Smooth muscle cell of bladder (primary cell): ENCODE measurements at places on chromosomes 4 and X. TPM values are rescaled to one million over a fixed set of nuclear protein-coding genes. Genes with fewer than 3 reads are reported as not detected.

The CFP gene
- total RNA-seq: 0.14 and 0.46 TPM in 2 replicates

The IGSF1 gene
- not detected in 2 replicates for total RNA-seq

The BRS3 gene
- not detected in 2 replicates for total RNA-seq

The FAM9A gene
- total RNA-seq: not detected in 2 replicates

The VGLL1 gene
- total RNA-seq: not detected in 2 replicates

The PABPC1L2B gene
- total RNA-seq: not detected in 2 replicates

The SPARCL1 gene
- total RNA-seq: under 0.01 and 0.18 TPM in 2 replicates

The ETDA gene
- total RNA-seq: not detected in 2 replicates

The MSANTD1 gene
- 0.14 and 0.74 TPM in 2 replicates for total RNA-seq

The SLC10A6 gene
- 0.28 TPM in 2 replicates for total RNA-seq
